Melanocyte of skin (primary cell): ENCODE measurements at places on chromosomes 5 and 9. TPM values are rescaled to one million over a fixed set of nuclear protein-coding genes. Genes with fewer than 3 reads are reported as not detected.

SPRY4 gene
- 3.1 and 16.4 TPM in 2 replicates for total RNA-seq

DPYSL3 gene
- total RNA-seq: 4.1 and 5.8 TPM in 2 replicates

AGXT2 gene
- not detected in 2 replicates for total RNA-seq

TUSC1 gene
- total RNA-seq: 9.6 and 14.5 TPM in 2 replicates
